ENCODE measurements at places on chromosomes 16 and 17. TPM values are rescaled to one million over a fixed set of nuclear protein-coding genes. Genes with fewer than 3 reads are reported as not detected.
A peak's percentile ranks its signal among the peaks of the same experiment; 100 is the strongest.

DNA sequence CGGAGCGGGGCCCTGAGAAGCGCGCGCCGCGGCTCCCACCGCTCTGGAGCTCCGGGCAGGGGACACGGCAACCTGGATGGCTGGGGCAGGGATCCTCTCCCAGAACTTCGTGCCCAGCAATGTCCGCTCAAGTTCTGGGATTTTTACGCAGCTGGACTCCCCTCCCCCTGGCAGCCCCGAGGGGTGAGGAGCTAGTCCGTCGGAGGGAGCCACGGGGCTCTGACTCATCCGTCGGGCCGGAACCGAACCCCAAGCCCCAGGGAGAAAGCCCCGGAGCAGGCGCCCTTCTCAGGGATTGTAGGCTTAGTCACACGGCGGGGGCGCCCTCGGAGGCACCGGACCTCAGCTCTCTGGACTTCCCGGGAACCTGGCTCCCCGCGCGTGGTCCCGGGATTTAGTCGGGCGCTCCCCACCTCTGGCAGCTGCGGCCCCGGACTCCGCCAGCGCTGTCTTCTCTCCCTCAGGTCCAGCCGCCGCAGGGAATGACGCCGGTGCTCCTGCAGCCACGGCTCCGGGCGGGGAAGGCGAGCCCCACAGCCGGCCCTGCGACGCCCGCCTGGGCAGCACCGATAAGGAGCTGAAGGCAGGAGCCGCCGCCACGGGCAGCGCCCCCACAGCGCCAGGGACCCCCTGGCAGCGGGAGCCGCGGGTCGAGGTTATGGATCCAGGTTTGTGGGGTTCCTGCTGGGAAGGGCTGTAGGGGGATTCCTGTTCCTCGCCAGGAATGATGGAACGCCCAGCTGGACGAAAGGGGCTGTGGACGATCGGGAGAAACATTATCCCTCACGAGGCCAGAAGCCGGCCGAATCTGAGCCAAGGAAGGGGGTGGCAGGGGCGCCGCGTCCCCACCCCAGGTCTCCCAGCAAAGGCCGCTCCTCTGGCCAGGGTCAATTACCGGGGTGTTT lies 830 bp downstream of the SPHK1 start:
- H3K4me1 ChIP-seq: peaks cover 5% of the 10 kb centered on the region
- H3K36me3 ChIP-seq: 0 out of 2 replicates have a peak, but pooled peaks cover 2% of the 10 kb centered on the region
- peak overlapping the region; percentile 39 for H3K4me3 ChIP-seq
- peaks cover 39% of the 10 kb centered on the region for H3K27me3 ChIP-seq

GRCh38 chr17:81348097-81349055 lies 46.9 kb upstream of the BAHCC1 start:
- DNase-seq: no peak
- no peak overlapping the region for H3K27ac ChIP-seq
- peaks cover 50% of the 10 kb centered on the region for H3K27me3 ChIP-seq
- no peaks in the 10 kb centered on the region for H3K36me3 ChIP-seq

GRCh38 chr16:70399951-70400350 lies 38.9 kb downstream of the ST3GAL2 start:
- peaks cover 2% of the 10 kb centered on the region for H3K36me3 ChIP-seq
- no peak overlapping the region for H3K27ac ChIP-seq
- H3K4me1 ChIP-seq: no peaks in the 10 kb centered on the region
- H3K27me3 ChIP-seq: no peaks in the 10 kb centered on the region
- DNase-seq: no peak

- DNase-seq: no peak
- H3K27me3 ChIP-seq: no peaks in the 10 kb centered on the region
- H3K36me3 ChIP-seq: no peaks in the 10 kb centered on the region
- H3K4me3 ChIP-seq: no peak overlapping the region
- no peaks in the 10 kb centered on the region for H3K4me1 ChIP-seq
Observed at GRCh38 chr17:34502426-34502825, 77.0 kb upstream of the TMEM132E start.

LGALS9 gene
- 0.95 TPM for polyA plus RNA-seq

C16orf89 gene
- 9.9 TPM for polyA plus RNA-seq
